CD8-positive, alpha-beta memory T cell (primary cell): ENCODE measurements at places on chromosomes 4 and X. TPM values are rescaled to one million over a fixed set of nuclear protein-coding genes. Genes with fewer than 3 reads are reported as not detected.

- H3K4me3 ChIP-seq, result no peak overlapping the region
- no peaks in the 10 kb centered on the region for H3K27me3 ChIP-seq
- DNase-seq, result no peak
- H3K4me1 ChIP-seq, result no peaks in the 10 kb centered on the region
- no peak overlapping the region for H3K27ac ChIP-seq
Measured at GRCh38 chr4:107956011-107956410, 24.7 kb downstream of the CYP2U1 start.

DNA sequence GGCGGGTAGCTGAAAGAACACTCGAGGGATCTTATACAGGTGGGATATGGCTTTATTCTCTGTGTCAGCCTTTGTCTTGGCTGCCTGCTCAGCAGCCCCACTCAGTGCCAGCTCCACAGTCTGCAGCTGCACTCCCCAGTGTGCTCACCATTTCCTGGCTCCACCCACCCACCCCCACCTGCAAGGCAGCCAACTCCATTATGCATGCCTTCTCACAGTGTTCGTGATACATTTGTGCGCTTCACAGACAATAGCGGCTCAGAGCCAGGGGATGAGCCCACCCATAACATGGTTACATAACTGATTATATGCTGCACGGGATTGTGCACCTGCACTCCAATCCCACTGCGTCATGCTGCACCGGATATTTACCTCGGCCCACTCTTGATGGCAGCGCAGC lies 8.8 kb upstream of the TMEM128 start:
- H3K36me3 ChIP-seq, result no peaks in the 10 kb centered on the region
- H3K27me3 ChIP-seq, result no peaks in the 10 kb centered on the region
- no peak for DNase-seq
- H3K4me1 ChIP-seq, result no peaks in the 10 kb centered on the region
- no peak overlapping the region for H3K27ac ChIP-seq
- no peak overlapping the region for H3K4me3 ChIP-seq

The KIF4A gene
- 16.5 TPM for total RNA-seq

DNA sequence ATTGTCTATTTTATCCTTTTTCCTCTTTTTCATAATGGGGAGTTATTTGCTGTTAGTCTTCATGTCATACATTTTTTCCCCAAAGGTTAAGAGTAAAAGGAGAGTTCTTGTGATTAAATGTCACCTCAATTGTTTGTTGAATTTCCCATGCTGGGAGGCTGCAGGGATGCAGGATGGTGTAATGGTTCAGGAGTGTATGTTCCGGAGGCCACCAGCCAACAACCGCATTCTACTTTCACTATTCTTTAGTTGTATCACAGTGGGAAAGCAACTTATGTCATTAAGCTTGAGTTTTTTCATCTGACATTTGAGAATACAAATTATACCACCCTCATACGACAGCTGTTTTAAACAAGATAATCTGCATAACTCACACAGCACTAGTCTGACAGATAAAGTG lies 15.4 kb downstream of the AFP start:
- no peaks in the 10 kb centered on the region for H3K36me3 ChIP-seq
- H3K4me3 ChIP-seq, result no peak overlapping the region
- no peaks in the 10 kb centered on the region for H3K4me1 ChIP-seq
- no peak for DNase-seq
- no peaks in the 10 kb centered on the region for H3K27me3 ChIP-seq
- no peak overlapping the region for H3K27ac ChIP-seq

DNA sequence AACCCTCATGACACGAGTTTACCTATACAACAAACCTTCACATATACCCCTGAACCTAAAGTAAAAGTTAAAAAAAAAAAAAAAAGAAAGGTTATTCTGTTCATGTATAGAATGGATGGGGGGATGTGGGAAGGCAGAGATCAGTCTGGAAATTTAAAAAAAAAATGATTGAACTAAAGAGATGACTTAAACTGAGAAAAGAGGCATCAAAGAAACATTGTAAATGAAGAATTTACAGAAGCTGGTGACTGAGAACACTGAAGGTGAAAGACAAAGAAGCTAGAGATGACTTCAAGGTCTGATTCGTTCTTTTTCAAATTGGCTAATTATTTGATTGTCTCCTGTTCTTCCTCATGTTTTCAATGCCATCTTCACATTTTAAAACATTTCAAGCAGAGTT lies 12.8 kb upstream of the ABCG2 start:
- H3K27ac ChIP-seq, result no peak overlapping the region
- no peak overlapping the region for H3K4me3 ChIP-seq
- no peaks in the 10 kb centered on the region for H3K36me3 ChIP-seq

DNA sequence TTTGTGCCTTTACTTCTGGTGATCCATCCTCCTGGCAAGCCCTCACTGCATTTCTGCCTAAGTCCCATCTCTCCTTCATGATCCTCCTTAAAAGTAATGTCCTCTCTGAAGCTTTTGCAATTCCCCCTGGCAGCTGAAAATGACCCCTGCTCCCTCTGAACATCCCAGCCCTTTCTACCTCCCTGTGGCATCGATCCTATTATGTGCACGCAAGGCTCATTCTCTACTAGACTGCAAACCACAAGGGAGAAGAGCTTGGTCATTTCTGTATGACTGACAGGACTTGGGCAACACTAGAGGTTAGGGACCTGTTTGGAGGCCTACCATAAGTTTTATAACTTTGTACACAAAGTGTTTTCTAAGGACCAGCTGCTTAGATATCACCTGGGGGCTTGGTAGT lies 50.8 kb upstream of the RAP2C start:
- no peaks in the 10 kb centered on the region for H3K27me3 ChIP-seq
- no peak overlapping the region for H3K4me3 ChIP-seq
- H3K36me3 ChIP-seq, result no peaks in the 10 kb centered on the region
- H3K27ac ChIP-seq, result no peak overlapping the region

GRCh38 chr4:16617435-16617834 lies 281.0 kb downstream of the LDB2 start:
- no peaks in the 10 kb centered on the region for H3K27me3 ChIP-seq
- no peak for DNase-seq
- no peaks in the 10 kb centered on the region for H3K36me3 ChIP-seq

DNA sequence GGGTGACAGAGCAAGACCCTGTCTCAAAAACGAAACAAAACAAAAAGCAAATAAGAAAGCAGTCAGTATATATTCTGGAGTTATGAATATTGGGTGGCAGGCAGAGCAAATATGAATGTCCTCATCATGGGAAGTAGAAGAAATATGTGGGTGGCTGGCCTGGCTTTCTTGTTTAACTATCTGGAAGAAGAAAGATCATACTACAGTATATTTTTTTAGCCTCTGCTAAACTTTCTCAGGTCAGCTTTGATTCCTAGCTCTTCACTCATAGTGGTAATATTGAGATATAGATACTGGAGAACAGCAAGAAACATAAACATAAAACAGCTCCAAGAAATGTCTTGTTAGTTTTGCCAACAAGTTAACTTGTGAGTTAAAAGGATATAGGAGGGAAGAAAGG lies 192.5 kb downstream of the SOWAHB start:
- H3K27me3 ChIP-seq, result no peaks in the 10 kb centered on the region
- no peak for DNase-seq
- no peak overlapping the region for H3K4me3 ChIP-seq
- no peaks in the 10 kb centered on the region for H3K4me1 ChIP-seq

The ERAS gene
- total RNA-seq, result 0.18 TPM

DNA sequence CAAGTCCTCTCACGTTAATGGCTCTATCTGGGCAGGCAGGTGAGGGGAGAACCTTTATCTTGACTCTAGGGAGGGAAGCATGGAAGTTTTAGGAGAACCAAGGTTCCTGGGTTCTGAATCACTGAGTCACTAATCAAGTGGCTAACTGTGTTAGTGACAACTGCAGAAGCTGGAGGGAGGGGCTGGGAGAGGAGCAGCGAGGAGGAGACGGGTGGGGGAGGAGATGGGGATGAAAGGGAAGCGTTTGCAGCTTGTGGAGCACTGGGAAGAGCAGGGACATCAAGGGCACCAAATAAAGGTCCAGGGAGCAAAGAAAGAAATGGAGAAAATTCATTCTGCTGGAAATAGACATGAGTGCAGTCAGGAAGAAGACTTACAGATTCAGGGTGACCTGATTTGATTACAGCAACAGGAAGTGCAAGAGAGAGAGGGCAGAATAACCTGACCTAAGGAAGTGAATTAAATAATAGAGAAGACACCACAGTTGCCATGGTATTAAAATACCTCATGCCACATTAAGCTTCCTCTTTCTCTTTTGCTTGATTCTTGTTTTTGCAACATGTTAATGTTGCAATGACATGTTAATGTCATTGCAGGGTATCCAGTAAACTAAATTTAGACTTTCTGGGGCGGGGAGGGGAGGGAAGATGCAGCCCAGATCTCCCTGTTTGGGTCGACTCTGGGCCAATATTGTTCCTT lies 4.5 kb upstream of the SETD7 start:
- peaks cover 21% of the 10 kb centered on the region for H3K4me1 ChIP-seq
- H3K27ac ChIP-seq, result peak overlapping the region; percentile 40
- no peak overlapping the region for H3K4me3 ChIP-seq
- no peaks in the 10 kb centered on the region for H3K36me3 ChIP-seq
- no peaks in the 10 kb centered on the region for H3K27me3 ChIP-seq

DNA sequence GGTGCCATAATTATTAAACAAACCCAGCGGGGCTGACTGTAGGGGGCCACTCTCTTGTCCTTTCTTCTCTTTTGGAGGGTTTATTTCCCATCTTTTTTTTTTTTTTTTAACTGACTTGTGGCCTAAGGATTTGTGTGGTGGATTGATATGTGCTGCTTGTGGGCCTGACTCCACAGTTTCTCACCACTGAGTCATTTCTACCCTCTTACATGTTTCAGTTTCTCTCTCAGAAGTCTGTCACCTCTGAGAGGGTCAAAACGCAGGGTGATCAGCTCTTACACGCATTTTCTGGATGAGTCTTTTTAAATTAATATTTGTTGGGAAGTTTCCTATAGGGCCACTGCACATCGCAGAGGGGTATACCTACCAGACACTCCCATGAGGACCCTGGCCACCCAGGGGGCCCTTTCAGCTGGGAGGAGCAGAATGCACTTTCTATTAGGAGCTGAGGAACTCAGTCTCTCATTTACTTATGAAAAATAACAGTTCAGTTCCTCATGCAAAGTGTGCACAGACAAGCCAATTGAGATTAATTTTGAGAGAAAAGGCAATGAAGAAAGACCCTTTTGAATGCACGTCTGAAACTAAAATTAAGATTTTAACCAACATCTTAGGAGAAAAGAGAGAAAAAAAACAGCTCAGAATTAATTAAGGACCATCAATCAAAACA lies 407.9 kb downstream of the TECRL start:
- DNase-seq, result no peak
- H3K4me1 ChIP-seq, result no peaks in the 10 kb centered on the region
- no peak overlapping the region for H3K4me3 ChIP-seq

GRCh38 chr4:89243733-89244252 lies 63.8 kb downstream of the GPRIN3 start:
- no peak overlapping the region for H3K27ac ChIP-seq
- H3K36me3 ChIP-seq, result peaks cover 16% of the 10 kb centered on the region
- no peak for DNase-seq
- no peak overlapping the region for H3K4me3 ChIP-seq
- peaks cover 13% of the 10 kb centered on the region for H3K4me1 ChIP-seq
- H3K27me3 ChIP-seq, result no peaks in the 10 kb centered on the region

GRCh38 chr4:117096886-117097285 lies 11.5 kb upstream of the TRAM1L1 start:
- no peak for DNase-seq
- H3K27me3 ChIP-seq, result no peaks in the 10 kb centered on the region
- no peak overlapping the region for H3K27ac ChIP-seq
- H3K36me3 ChIP-seq, result no peaks in the 10 kb centered on the region
- H3K4me1 ChIP-seq, result no peaks in the 10 kb centered on the region

The PPP2R2C gene
- total RNA-seq, result not detected

GRCh38 chr4:165947019-165947418 lies 74.0 kb downstream of the TLL1 start:
- no peak overlapping the region for H3K27ac ChIP-seq
- DNase-seq, result no peak
- no peaks in the 10 kb centered on the region for H3K27me3 ChIP-seq

The LEF1 gene
- total RNA-seq, result 55.1 TPM

GRCh38 chr4:15898902-15899301 lies 39.6 kb downstream of the FGFBP1 start:
- H3K27ac ChIP-seq, result no peak overlapping the region
- no peaks in the 10 kb centered on the region for H3K4me1 ChIP-seq
- no peaks in the 10 kb centered on the region for H3K27me3 ChIP-seq
- no peak overlapping the region for H3K4me3 ChIP-seq
- no peaks in the 10 kb centered on the region for H3K36me3 ChIP-seq

DNA sequence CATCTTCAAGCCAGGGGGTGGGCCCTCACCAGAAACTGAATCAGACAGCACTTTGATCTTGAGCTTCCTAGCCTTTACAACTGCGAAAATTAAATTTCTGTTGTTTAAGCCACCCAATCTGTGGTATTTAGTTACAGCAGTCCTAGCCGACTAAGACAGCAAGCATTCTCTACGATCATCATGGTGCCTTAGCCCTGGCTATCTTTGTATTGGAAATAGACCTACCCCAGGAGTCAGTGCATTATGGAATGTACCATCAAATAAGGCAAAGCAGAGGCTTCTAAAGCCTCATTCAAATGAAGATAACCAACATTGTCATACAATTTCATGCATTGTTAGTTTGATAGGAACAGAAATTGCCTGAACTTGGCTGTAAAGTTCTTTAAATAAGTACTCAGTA lies 75.0 kb downstream of the PARM1 start:
- H3K27ac ChIP-seq, result no peak overlapping the region
- H3K4me3 ChIP-seq, result no peak overlapping the region
- H3K36me3 ChIP-seq, result no peaks in the 10 kb centered on the region
- H3K4me1 ChIP-seq, result no peaks in the 10 kb centered on the region

The SLC38A5 gene
- total RNA-seq, result 211 TPM

The CXCL6 gene
- total RNA-seq, result not detected

DNA sequence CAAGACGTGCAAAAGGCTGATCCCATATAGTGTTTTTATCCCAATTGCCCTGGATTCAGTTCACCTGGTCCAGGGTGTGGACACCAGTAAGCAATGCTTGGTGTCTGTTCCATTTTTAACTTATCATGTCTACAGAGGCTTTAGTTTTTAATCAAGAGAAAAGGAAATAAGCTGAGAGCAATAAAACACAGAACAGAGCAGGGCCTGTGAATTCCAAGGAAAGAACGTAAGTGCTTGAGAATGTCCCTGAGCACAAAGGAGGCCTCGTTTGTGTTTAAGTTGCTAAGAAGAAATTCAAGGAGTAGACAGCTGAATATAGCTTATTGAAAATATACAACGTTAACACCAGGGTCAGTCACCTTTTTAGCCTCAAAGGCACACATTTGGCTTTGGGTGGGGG lies 191.3 kb downstream of the GPC3 start:
- H3K27me3 ChIP-seq, result no peaks in the 10 kb centered on the region
- no peak overlapping the region for H3K27ac ChIP-seq
- DNase-seq, result no peak
- no peaks in the 10 kb centered on the region for H3K36me3 ChIP-seq
- no peaks in the 10 kb centered on the region for H3K4me1 ChIP-seq
- no peak overlapping the region for H3K4me3 ChIP-seq

GRCh38 chr4:40301603-40302002 lies 33.5 kb upstream of the CHRNA9 start:
- H3K4me3 ChIP-seq, result peak overlapping the region; percentile 27
- no peaks in the 10 kb centered on the region for H3K36me3 ChIP-seq
- peaks cover 92% of the 10 kb centered on the region for H3K4me1 ChIP-seq
- H3K27me3 ChIP-seq, result no peaks in the 10 kb centered on the region
- DNase-seq, result peak; percentile 81

The ZNF157 gene
- total RNA-seq, result 0.79 TPM

GRCh38 chrX:67353651-67354370 lies 190.0 kb upstream of the AR start:
- no peak overlapping the region for H3K27ac ChIP-seq
- no peaks in the 10 kb centered on the region for H3K36me3 ChIP-seq
- DNase-seq, result no peak
- no peaks in the 10 kb centered on the region for H3K4me1 ChIP-seq

- DNase-seq, result peak; percentile 46
- no peak overlapping the region for H3K4me3 ChIP-seq
- H3K27me3 ChIP-seq, result no peaks in the 10 kb centered on the region
- H3K27ac ChIP-seq, result no peak overlapping the region
- H3K4me1 ChIP-seq, result peaks cover 3% of the 10 kb centered on the region
- no peaks in the 10 kb centered on the region for H3K36me3 ChIP-seq
Measured at GRCh38 chrX:70755850-70756249, 152.7 kb downstream of the TEX11 start.
